Nucleus accumbens (tissue), 56 donors: ENCODE measurements at places on chromosomes 1 and 21.

- DNase-seq = no peak
Observed at GRCh38 chr1:62841587-62842169, 57.7 kb downstream of the ATG4C start.

DNA sequence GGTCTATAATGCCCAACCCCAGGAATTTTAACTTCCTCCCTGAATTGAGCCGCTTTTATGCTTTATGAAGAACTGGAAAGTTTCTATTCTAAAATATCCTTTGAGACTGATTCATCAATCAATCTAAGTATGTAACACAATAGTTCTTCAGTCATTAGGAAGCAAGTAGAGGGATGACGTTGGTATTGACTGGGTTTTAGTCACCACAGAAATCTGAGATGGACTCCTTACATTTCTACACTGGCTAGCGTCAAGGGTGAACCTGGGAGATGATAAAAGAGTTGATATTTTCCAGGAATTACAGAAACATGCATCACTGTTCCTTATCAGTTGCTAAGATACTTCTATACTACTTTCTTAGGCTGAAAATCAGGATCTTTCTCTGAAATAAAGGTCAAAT is 308.0 kb downstream of the HMCN1 start:
- DNase-seq = no peak

DNA sequence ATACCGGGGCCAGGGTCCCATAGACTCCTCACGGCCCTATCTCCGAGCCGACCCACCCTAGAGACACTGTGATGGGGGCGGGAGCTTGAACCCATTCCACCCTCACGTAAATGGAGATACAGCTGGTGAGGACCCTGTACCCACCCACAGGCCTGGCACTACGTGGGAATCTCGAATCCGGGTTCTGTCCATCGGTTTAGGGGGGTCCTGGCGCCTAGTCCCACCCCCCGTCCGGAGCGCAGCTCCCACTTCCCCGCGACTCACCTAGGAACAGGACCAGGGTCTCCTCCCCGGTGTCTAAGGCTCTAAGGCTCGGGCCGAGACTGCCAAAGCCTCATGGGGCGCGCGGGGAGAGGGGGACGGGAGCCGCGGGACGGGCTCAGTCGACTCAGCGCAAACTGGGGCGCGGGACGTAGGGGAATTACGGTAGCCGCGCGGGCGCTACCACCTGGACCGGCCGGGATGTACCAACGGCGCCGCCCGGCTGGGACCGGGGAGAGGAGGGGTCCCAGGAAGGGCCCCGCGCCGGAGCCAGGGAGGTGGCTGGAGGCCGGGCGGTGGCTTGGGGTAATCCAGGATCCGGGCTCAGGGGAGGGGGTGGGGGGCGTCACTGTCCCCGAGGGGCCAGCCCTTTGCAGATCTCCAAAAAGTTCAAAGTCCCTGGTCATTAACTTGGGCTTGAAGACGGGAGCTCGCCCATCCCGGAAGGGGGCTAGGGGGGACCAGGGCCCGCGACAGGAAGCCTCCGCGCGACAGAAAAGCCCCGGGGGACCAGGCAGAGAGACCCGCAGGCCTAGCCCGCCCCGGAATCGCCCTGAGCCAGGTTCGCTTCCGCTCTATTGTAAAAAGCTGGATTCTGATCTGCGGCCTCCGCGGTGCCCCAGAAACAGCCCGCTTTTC is 1.0 kb downstream of the PLEKHG5 start:
- no peak for DNase-seq

- no peak for DNase-seq
Observed at GRCh38 chr1:46543382-46543760, 8.1 kb downstream of the KNCN start.

GRCh38 chr1:239061770-239062169 is 324.6 kb upstream of the CHRM3 start:
- DNase-seq = no peak

GRCh38 chr21:44850905-44851657 is 22.4 kb downstream of the PTTG1IP start:
- no peak for DNase-seq

DNA sequence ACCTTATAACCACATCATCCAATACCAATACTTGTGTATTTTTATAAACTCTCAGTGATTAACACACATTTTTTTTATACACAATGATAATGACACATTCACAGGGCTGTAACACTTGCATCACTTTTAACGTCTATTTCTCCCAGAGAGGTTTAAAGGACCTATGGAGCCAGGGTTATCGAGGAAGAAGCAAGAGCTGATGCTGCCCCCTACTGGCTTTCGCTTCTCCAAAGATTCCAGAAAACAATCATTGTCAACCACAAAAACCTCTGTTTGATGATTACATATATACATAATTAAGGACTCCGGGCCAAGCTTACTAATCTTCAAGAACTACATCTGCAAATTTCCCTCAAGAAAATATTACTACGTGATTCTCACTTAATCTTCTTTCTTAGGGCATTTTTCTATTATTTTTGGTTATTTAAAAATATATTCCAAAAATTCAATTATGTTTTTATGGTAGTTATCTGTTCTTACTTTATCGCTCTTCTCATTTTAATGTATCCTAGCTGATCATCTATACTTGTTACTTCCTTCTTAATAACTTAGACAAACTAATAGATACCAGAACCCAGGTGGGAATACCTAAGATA is 214.5 kb downstream of the VAV3 start:
- peak; percentile 4 for DNase-seq

DNA sequence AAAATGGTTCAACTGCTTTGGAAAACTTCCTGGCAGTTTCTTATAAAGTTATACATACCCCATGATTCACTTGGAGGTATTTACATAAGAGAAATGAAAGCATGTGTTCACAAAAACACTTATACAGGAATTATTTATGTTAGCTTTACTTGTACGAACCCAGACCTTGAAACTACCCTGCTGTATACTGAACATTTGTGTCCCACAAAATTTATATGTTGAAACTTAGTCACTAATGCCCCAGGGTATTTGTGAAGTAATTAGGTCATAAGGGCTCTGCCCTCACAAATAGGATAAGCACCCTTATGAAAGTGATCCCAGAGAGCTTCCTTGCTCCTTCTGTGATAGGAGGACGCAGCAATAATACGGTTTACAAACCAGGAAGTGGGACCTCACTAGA is 42.7 kb upstream of the B3GALT2 start:
- DNase-seq = no peak
